Naive thymus-derived CD8-positive, alpha-beta T cell (primary cell): ENCODE measurements at places on chromosomes 1 and 21. TPM values are rescaled to one million over a fixed set of nuclear protein-coding genes. Genes with fewer than 3 reads are reported as not detected.
A peak's percentile ranks its signal among the peaks of the same experiment; 100 is the strongest.

DNA sequence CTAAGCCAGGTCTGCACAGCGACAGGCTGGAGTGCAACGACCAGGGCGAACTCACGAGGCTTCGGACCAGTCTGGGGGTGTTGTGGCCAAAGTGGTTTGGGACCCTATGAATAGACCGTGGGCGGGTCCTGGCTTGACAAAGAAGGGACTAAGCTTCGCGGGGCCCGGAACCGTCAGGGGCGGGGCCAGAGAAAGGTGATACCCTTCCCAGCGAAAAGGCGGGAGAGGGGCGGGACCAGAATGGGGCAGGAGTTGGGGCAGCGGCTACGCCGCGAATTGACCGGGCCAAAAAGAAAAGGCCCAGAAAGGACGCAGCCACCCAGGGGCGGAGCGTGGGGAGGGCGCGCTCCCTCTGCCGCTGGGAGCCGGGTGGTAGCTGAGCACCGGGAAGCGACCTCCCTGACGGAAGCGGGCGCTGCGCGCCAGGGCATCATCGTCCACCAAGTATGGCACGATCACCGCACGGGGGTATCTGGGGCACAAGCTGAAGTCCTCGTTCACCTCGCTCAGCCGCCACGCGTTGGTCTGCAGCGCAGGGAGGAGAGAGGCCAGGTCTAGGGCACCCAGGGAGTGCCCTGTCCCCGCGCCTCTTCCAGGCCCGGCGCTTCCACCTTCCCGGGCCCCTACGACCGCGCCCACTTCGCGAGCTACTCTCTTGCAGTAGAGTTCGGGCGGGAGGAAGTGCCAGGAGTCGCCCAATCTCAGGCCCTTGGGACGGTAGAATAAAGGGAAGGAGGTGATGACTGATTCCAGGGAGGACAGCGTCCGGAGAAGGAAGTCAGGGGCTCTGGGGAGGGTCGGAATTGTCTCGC is 6.7 kb upstream of the FAM167B start:
- peak overlapping the region; percentile 69 for H3K27ac ChIP-seq
- no peaks in the 10 kb centered on the region for H3K36me3 ChIP-seq
- no peaks in the 10 kb centered on the region for H3K27me3 ChIP-seq
- H3K4me3 ChIP-seq, result peak overlapping the region; percentile 91

- H3K27me3 ChIP-seq, result peaks cover 3% of the 10 kb centered on the region
- no peak for DNase-seq
- H3K4me1 ChIP-seq, result no peaks in the 10 kb centered on the region
- no peak overlapping the region for H3K4me3 ChIP-seq
- no peaks in the 10 kb centered on the region for H3K36me3 ChIP-seq
Observed at GRCh38 chr1:34319218-34319617, 142.5 kb downstream of the C1orf94 start.

The TMEM200B gene
- total RNA-seq, result not detected

- no peaks in the 10 kb centered on the region for H3K4me1 ChIP-seq
- H3K27me3 ChIP-seq, result no peaks in the 10 kb centered on the region
- peaks cover 2% of the 10 kb centered on the region for H3K36me3 ChIP-seq
Observed at GRCh38 chr1:43908858-43909257, 24.7 kb upstream of the ARTN start.

DNA sequence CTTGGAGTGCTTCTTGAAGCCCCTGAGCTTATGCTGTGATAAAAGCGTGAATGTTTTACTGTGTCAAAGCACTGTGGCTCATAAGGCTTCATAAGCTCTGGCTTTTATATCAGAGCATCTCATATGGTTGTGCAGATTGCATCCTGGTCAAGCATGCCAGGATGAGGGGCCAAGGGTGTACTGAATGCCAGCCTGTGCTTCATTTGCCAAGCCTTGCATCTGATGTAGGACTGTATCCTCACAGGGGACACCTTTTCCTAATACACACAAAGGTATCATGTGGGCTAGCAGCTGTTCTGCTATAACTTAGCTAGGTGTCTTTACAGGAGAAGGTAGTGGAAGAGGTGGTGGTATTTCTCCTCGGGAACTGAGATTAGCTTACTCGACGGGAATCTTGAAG is 134.7 kb downstream of the ST6GALNAC3 start:
- H3K27me3 ChIP-seq, result no peaks in the 10 kb centered on the region
- no peak overlapping the region for H3K4me3 ChIP-seq
- peaks cover 12% of the 10 kb centered on the region for H3K4me1 ChIP-seq

DNA sequence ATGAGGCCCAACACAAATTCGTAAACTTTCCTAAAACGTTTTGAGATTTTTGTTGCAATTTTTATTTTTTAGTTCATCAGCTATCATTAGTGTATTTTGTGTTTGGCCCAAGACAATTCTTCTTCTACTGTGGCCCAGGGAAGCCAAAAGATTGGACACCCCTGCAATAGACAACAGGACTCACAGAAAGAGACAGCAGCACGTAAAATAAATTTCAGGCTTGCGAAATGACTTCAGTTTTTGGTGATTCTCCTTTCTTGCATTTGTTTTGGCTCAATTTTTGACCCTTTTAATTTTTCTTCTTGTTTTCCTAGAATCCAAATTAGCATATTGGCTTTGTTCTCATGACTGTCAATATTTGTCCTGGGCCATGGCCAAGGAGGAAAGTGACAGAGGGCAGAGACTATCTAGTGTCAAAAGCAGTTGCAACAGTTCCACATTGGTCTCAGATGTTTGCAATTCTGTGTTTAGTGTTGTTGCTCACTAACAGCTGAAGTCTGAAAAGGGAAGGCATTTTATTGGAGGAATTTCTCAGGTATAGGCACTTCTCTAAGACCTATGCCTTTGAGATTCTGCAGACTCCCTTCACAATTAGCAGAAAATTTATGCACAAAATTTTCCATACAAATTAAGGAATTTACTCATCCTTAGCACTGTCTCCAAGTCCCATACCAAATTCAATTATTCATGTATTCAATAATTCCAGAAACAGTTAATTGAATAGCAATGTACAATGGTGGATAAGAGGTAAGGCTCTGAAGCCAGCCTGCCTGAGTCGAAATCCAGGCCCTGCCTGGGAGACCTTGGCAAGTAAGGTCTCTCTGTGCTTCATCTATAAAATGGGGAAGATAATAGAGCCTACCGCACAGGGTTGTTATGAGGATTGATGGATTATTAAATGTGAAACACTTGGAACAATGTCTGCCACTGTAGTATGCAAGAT is 160.9 kb upstream of the IVNS1ABP start:
- no peaks in the 10 kb centered on the region for H3K36me3 ChIP-seq
- no peaks in the 10 kb centered on the region for H3K27me3 ChIP-seq
- peaks cover 9% of the 10 kb centered on the region for H3K4me1 ChIP-seq
- no peak overlapping the region for H3K4me3 ChIP-seq
- no peak for DNase-seq

DNA sequence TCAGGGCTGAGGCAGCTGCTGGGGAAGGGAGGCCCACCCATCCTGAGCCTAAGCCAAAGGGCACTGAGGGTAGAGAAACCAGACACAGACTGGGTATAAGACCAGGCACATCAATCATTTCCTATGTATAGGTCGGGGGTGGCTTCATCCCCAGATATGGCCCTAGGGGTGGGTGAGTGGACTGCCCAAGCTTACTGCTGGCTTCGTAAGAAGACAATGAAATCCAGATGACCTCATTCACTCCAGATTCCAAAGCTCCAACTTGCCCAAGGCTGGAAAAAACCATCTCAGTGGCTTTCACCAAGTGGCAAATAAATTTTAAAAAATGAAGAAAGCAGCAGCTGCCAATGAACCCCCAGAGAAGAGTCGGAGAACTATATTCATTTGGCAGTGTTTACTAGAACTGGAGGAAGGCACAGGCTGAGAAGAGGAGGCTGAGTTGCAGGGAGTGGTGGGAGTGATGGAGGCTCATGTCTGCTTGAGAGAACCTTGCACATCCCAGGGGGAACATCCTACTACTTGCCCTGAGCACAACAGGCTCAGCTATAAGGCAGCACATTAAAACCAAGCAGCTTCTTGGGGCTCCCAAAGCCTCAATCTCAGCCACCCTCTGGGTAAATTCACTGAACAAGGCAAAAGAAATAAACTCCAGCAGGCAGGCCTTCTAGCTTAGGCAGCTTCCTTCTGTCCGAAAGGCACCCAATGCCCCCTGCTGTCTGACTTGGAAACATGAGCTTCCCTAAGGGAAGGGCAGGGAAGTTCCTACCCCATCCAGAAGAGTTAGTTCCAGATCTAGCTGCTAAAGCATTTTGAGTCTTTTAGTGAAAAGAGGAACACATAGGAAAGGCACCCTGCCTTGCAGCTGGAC is 14.1 kb downstream of the PEA15 start:
- H3K27me3 ChIP-seq, result no peaks in the 10 kb centered on the region
- peaks cover 15% of the 10 kb centered on the region for H3K36me3 ChIP-seq
- no peaks in the 10 kb centered on the region for H3K4me1 ChIP-seq
- no peak overlapping the region for H3K4me3 ChIP-seq
- no peak overlapping the region for H3K27ac ChIP-seq
